ENCODE measurements at places on chromosomes 3 and 15. TPM values are rescaled to one million over a fixed set of nuclear protein-coding genes. Genes with fewer than 3 reads are reported as not detected.

The AGTR1 gene
- total RNA-seq = not detected

The ESYT3 gene
- total RNA-seq = 0.26 TPM

The SLC51A gene
- total RNA-seq = not detected

The SNX22 gene
- 1.1 TPM for total RNA-seq

- DNase-seq = no peak
Measured at GRCh38 chr15:74817370-74817737, 4.7 kb downstream of the LMAN1L start.

DNA sequence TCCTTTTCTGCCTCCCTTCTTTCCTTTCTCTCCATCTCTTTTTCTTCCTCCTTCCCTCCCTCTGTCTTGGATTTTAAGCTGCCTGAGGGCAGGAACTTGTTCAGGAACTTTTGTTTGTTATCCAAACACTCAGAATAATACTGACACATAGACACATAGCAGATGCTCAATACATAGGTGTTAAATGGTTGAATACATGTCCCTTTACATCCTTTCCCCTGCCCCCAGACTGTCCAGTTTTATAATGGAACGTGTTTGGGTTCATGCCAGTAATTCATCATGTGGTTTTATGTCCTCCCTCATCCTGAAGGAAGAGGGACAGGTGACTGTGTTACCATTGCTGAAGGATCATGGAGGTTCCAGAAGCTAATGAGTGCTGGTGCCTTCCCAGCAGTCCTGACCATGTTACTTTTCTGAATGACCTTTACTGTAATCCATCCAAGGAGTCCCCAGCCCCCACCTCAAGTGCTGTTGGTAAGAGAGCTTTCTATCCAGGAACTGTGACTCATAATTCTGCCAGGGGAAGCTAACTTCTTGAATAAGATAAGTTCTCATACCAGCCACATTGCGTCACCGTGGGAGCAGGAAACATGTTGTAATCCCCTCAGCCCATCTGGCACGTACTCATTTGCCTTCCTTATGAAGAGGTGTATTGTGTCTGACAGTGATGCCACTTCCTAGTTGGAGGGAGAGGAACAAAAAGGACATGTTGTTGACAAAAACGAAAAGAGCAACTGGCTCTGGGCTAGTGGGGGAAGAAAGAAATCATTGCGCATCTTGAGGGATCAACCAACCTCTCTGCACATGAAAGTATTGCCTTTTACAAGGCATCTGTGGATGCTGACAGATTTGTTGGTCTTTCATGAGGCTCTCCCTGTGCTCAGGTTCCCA is 52.4 kb downstream of the IL1RAP start:
- DNase-seq = no peak

- DNase-seq = no peak
Measured at GRCh38 chr3:32109256-32109655, 2.8 kb downstream of the GPD1L start.

DNA sequence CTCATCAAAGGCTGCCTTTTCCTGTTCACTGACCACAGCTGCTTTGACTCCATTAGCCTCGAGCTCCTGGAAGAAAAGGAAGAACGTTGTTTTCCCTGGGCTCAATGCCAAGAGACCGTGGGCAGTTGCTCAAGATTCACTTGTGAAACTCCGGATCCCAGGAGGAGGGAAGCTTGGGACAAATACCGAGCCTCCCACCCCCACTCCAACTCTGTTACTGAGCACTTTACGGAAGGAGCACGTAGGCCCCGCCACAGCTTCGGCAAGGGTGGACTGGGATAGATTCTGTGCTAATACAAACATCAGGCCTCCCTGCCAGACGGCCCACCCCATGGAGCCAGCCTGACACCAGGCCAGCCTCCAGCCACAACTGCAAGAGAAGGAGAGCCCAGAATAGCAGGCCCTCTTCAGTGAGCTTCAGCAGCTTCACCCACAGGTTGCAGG is 10.8 kb upstream of the FANCD2 start:
- DNase-seq = no peak

- no peak for DNase-seq
Measured at GRCh38 chr3:79953591-79954101, 185.8 kb upstream of the ROBO1 start.
